Motor neuron (in vitro differentiated cells): ENCODE measurements at places on chromosomes 5 and 9. TPM values are rescaled to one million over a fixed set of nuclear protein-coding genes. Genes with fewer than 3 reads are reported as not detected.

DCAF12 gene
- total RNA-seq, result 29.1 and 32.0 TPM in 2 replicates

CDH9 gene
- total RNA-seq, result 22.4 and 25.1 TPM in 2 replicates

TMEM215 gene
- 0.46 TPM in 1 of 2 replicates, not detected in the other for total RNA-seq

NAIP gene
- 10.9 and 16.4 TPM in 2 replicates for total RNA-seq

TSLP gene
- total RNA-seq, result 0.08 and 0.14 TPM in 2 replicates

GARIN3 gene
- total RNA-seq, result 0.47 and 0.49 TPM in 2 replicates

STPG3 gene
- 0.52 TPM in 1 of 2 replicates, not detected in the other for total RNA-seq

SUSD3 gene
- total RNA-seq, result not detected in 2 replicates
